ENCODE measurements at places on chromosomes 12 and 14.

- DNase-seq: no peak
- H3K36me3 ChIP-seq: no peaks in the 10 kb centered on the region
- H3K27me3 ChIP-seq: no peaks in the 10 kb centered on the region
- no peak overlapping the region for H3K4me3 ChIP-seq
These were observed 38.4 kb downstream of the RTL1 start for GRCh38 chr14:100864960-100865681.

DNA sequence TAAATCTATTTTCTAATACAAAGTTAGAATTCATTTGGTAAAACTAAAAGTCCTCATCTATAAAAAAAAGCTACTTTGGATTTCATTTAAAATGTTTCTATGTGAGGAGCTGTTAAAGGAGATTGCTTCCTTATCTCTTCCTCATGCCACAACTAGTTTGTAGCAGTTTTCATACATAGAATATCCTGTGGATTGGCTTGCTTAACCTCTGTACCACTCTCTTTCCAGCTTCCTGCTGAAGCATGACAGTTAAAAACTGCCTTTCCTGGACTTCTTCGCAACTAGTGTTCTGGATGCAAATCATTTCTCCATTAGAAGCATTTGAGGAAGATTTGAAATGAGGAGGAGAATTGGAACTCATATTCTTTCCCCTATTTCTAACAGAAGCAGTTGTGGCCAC, 49.6 kb downstream of the ST8SIA1 start:
- no peak overlapping the region for H3K4me3 ChIP-seq
- no peak for DNase-seq
- H3K4me1 ChIP-seq: peaks cover 7% of the 10 kb centered on the region
- no peak overlapping the region for H3K27ac ChIP-seq

GRCh38 chr12:125287155-125287847, 222.1 kb downstream of the AACS start:
- no peaks in the 10 kb centered on the region for H3K36me3 ChIP-seq
- DNase-seq: no peak
- H3K4me3 ChIP-seq: no peak overlapping the region
- no peaks in the 10 kb centered on the region for H3K27me3 ChIP-seq

- H3K36me3 ChIP-seq: no peaks in the 10 kb centered on the region
- H3K4me1 ChIP-seq: no peaks in the 10 kb centered on the region
- H3K27me3 ChIP-seq: no peaks in the 10 kb centered on the region
- no peak overlapping the region for H3K4me3 ChIP-seq
- no peak for DNase-seq
These were observed 568.2 kb downstream of the DIO2 start for GRCh38 chr14:79643132-79643531.

GRCh38 chr14:33564774-33565630, 385.9 kb downstream of the EGLN3 start:
- no peak overlapping the region for H3K27ac ChIP-seq
- no peak for DNase-seq
- H3K4me1 ChIP-seq: no peaks in the 10 kb centered on the region
- H3K4me3 ChIP-seq: no peak overlapping the region
- H3K27me3 ChIP-seq: no peaks in the 10 kb centered on the region
- H3K36me3 ChIP-seq: no peaks in the 10 kb centered on the region

DNA sequence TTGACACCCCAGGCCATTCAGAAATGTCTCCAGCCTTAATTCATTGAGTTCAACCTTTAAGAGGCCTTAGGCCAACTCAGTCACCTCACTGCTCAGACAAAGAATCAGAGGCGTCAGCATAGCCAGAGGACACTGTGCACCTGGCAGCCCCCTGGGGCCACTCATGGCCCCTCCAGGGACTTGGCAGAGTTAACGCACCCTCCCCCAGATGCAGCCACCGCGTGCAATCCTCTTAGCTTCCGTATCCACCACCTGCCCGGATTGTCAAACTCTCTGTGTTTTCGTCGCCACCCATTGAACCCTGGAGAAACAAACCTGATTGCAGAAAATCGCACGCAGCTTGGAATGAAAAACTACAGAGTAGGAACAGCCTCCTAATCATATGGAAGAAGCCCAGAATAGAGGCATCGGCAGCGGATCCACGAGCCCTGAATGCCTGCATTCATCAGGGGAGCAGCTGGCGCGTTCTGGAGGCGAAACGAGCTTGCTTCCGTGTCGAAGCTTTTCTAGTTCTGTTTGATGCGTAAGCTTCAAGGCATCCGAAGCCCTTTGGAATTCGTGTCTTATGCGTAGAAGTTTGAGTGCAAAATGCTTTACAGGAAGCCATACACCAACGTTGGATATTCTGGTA, 22.4 kb downstream of the BRI3BP start:
- peaks cover 5% of the 10 kb centered on the region for H3K36me3 ChIP-seq
- DNase-seq: no peak
- no peak overlapping the region for H3K27ac ChIP-seq
- no peaks in the 10 kb centered on the region for H3K4me1 ChIP-seq

- H3K4me1 ChIP-seq: no peaks in the 10 kb centered on the region
- H3K27me3 ChIP-seq: no peaks in the 10 kb centered on the region
These were observed 42.9 kb upstream of the NOS1 start for GRCh38 chr12:117404203-117404853.

GRCh38 chr12:104387190-104387589, 69.6 kb upstream of the CHST11 start:
- H3K27ac ChIP-seq: no peak overlapping the region
- no peaks in the 10 kb centered on the region for H3K27me3 ChIP-seq
- DNase-seq: no peak
- no peak overlapping the region for H3K4me3 ChIP-seq
- H3K36me3 ChIP-seq: no peaks in the 10 kb centered on the region

GRCh38 chr12:87836190-87836589, 193.0 kb downstream of the C12orf50 start:
- H3K4me1 ChIP-seq: no peaks in the 10 kb centered on the region
- H3K27ac ChIP-seq: no peak overlapping the region
- H3K4me3 ChIP-seq: no peak overlapping the region
- DNase-seq: no peak

GRCh38 chr12:100463661-100464060, 10.0 kb upstream of the NR1H4 start:
- no peak overlapping the region for H3K27ac ChIP-seq
- no peak for DNase-seq
- H3K4me3 ChIP-seq: no peak overlapping the region
- H3K36me3 ChIP-seq: no peaks in the 10 kb centered on the region

- no peak overlapping the region for H3K4me3 ChIP-seq
- no peaks in the 10 kb centered on the region for H3K36me3 ChIP-seq
- H3K27ac ChIP-seq: no peak overlapping the region
These were observed 18.8 kb upstream of the FAIM2 start for GRCh38 chr12:49922349-49923034.

DNA sequence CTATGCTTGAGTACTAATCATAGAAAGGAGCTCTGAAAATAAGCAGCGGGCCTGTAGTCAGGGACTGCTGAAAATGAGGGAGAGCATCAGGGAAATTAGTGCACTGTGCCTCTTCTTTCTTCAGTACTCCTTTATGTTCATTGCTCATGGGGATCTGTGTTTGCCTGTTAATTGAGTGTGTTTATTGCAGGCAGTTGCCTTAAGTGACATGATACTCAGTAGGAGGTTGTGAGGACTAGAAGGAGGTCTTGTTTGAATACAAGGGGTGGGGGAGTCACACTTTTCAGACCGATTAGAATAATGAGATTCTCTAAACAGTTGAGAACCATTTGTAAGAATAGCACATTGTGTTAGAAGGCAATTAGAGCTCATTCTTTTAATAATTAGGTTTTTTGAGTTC, 102.6 kb upstream of the SLCO1C1 start:
- H3K4me3 ChIP-seq: no peak overlapping the region
- no peak for DNase-seq
- H3K27ac ChIP-seq: no peak overlapping the region
- no peaks in the 10 kb centered on the region for H3K27me3 ChIP-seq

DNA sequence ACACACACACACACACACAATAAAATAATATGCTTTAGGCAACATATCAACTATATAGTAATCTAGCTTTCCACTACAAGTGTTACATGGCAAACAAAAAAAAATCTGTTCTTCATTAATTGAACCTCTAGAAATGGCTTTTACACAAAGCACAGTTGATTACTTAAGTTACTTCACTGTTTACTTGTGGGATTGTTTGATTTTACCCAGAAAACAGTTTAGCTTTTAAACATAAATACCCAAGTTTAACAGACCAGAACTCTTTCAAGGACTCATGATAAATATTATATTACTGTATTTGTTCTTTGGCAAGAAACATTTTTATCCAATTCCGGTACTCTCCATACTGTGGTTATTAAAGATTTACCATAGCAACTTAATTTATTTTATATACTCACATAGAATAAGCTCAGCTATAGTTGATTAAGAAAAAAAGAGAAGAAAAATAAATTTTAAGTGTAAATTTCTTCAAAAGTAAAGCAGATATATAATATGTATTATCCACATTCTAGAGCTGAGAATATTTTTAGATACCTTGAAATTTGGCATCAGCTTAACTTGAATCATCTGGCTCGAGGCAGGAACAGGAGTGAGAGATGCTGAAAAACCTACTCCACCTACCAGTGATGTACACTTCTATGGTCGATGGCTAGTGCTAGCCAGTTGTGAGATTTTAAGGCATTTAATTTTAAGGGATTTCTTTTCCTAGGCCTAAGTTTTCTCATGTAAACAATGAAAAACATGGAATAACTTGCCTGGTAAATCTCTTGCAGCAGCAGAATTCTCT, 126.0 kb downstream of the BTG1 start:
- no peak for DNase-seq
- H3K27me3 ChIP-seq: no peaks in the 10 kb centered on the region
- no peak overlapping the region for H3K4me3 ChIP-seq
- H3K4me1 ChIP-seq: peaks cover 6% of the 10 kb centered on the region
- H3K36me3 ChIP-seq: no peaks in the 10 kb centered on the region
- no peak overlapping the region for H3K27ac ChIP-seq

DNA sequence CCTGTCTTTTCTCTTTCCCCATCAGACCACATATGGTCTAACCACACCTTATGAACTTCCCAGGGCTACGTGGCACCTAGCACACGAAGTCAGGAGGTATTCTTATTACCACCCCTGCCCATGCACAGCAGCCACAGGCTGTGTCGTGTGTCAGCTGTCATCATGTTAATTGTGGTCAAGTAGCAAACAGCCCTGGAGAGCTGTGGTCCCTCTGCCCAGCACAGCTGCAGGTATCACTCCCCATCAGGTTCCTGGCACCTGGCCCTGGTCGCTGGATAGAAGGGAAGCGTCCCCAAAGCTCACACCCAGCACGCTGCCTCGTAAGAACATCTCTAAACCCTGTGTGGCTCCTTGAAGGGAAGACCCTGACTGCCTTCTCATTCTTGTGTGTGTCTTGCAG, 45.4 kb downstream of the CLMN start:
- no peaks in the 10 kb centered on the region for H3K4me1 ChIP-seq
- no peak overlapping the region for H3K4me3 ChIP-seq
- H3K27me3 ChIP-seq: no peaks in the 10 kb centered on the region
- no peaks in the 10 kb centered on the region for H3K36me3 ChIP-seq
- no peak for DNase-seq

- H3K4me1 ChIP-seq: peaks cover 65% of the 10 kb centered on the region
- peak; percentile 58 for DNase-seq
- H3K27me3 ChIP-seq: no peaks in the 10 kb centered on the region
- H3K4me3 ChIP-seq: peak within 1 kb of the TSS; percentile 47
- peaks cover 18% of the 10 kb centered on the region for H3K36me3 ChIP-seq
These were observed at the start of gene LTB4R for GRCh38 chr14:24310646-24311604. LTB4R (plus strand) TSS chr14:24311502; CDS start chr14:24315652, 4,150 bp downstream.

DNA sequence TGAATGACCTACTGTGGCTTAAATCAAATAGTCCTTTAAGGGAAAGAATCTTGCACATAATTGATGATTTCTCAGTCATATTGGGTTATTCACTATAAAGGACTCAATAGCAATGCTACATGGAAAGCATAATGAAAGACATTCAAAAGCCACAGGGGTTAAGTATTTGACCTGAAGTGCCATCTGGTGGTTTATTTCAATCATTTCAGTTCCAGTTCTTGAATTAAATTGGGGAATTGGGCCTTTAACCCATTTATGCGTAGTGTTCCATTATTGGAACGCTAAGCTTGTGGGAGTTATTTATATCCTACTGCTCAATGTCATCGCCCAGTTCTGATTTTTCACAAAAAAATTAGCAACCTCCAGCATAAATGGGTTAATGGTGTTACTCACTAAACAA, 41.3 kb upstream of the C12orf71 start:
- no peaks in the 10 kb centered on the region for H3K4me1 ChIP-seq
- no peaks in the 10 kb centered on the region for H3K36me3 ChIP-seq
- H3K27me3 ChIP-seq: no peaks in the 10 kb centered on the region
- H3K27ac ChIP-seq: no peak overlapping the region

DNA sequence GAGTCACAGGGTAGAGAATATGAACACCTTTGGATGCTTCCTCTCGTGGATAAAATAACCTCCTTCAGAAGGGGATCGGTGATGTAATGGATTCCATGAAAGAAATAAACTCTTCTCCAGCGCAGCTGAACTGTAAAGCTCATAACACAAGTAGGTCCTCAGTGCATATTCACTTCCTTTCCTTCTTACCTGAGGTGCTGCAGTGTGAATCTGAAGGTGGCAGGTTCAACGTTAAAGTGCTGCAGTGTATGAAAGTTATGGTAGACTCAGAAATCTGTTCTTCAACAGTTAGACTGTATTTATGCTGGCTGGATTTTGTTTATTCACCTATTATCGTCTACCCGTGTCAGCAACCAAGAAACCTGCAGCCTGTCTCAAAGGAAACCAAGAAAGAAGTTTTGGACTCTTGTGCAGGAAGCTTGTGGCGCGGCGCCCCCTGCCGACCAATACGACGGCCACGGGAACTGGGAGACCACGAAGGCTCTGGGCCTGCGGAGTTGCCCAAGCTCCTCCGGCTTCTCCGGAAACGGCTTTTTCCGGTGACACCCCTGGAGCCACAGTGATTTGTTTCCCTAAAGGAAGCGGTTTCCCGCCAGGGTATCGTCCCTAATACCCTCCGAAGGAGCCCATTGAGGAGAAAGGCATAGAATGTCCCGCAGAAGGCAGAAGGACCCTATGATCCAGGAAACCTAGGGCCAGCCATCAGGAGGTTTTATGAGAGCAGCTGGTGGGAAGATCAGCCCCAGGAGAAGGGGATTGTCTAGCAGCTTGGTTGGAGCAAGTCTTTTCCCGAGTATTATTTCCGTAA, 17.6 kb upstream of the RNASE3 start:
- DNase-seq: peak; percentile 38
- H3K4me1 ChIP-seq: peaks cover 6% of the 10 kb centered on the region
- H3K27ac ChIP-seq: no peak overlapping the region
- no peaks in the 10 kb centered on the region for H3K27me3 ChIP-seq

DNA sequence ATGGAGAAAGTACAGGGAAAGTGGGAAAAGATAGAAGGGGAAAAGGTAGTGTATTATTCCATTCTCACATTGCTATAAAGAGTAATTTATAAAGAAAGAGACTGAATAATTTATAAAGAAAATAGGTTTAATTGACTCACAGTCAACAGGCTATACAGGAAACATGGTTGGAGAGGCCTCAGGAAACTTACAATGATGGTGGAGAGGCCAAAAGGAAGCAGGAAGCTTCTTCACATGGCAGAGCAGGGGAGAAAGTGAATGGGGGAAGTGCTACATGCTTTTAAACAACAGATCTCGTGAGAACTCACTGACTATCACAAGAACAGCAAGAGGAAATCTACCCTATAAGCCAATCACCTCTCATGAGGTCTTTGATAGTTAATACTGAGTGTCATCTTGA, 725.0 kb upstream of the FLRT2 start:
- H3K4me1 ChIP-seq: no peaks in the 10 kb centered on the region
- H3K27me3 ChIP-seq: no peaks in the 10 kb centered on the region
- no peak for DNase-seq
- no peak overlapping the region for H3K4me3 ChIP-seq
- H3K27ac ChIP-seq: no peak overlapping the region
- no peaks in the 10 kb centered on the region for H3K36me3 ChIP-seq

Data from effector memory CD4-positive, alpha-beta T cell (primary cell).